ENCODE measurements at places on chromosomes 7 and 10.

GRCh38 chr10:132961787-132962622 lies 19.6 kb upstream of the CFAP46 start:
- no peak for DNase-seq

GRCh38 chr7:78616539-78616938 lies 818.0 kb downstream of the PHTF2 start:
- no peak for DNase-seq

GRCh38 chr10:93991114-93991513 lies 2.6 kb upstream of the PLCE1 start:
- no peak for DNase-seq

GRCh38 chr7:152145853-152146466 lies 120.5 kb downstream of the GALNT11 start:
- DNase-seq = peak; percentile 22

GRCh38 chr7:51029131-51029530 lies 246.4 kb upstream of the GRB10 start:
- DNase-seq = no peak

- no peak for DNase-seq
Measured at GRCh38 chr7:155883491-155884224, 71.4 kb upstream of the SHH start.

DNA sequence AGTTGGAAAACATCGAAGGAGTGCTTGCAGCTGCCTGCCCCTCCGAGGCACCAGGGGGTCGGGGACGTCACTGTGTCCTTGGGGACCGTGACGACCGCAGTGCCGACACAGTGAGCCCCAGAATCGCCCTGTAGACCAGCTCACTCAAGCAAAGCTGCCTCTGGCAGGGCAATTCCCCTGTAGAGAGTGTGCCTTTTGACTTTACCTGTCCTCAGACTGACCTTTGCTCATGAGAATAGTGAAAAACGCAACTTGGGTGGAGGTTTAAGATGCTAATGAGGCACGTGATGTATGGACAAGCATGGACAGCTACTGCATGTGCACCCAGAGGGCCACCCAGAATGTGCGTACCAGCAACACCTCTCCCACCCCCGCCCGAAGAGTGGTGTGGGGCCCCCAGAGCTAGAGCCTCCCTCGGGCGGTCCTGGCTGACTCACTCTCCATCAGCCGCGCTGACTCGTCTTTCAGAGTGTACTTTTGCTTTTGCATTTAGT lies 271.9 kb downstream of the ADARB2 start:
- no peak for DNase-seq

GRCh38 chr7:120915314-120916105 lies 35.1 kb upstream of the ING3 start:
- no peak for DNase-seq

GRCh38 chr10:94760586-94761178 lies 1.8 kb upstream of the CYP2C19 start:
- no peak for DNase-seq

All from HCT116 (cell line).